Left lobe of liver (tissue), 2 donors: ENCODE measurements at places on chromosomes 4 and X.

DNA sequence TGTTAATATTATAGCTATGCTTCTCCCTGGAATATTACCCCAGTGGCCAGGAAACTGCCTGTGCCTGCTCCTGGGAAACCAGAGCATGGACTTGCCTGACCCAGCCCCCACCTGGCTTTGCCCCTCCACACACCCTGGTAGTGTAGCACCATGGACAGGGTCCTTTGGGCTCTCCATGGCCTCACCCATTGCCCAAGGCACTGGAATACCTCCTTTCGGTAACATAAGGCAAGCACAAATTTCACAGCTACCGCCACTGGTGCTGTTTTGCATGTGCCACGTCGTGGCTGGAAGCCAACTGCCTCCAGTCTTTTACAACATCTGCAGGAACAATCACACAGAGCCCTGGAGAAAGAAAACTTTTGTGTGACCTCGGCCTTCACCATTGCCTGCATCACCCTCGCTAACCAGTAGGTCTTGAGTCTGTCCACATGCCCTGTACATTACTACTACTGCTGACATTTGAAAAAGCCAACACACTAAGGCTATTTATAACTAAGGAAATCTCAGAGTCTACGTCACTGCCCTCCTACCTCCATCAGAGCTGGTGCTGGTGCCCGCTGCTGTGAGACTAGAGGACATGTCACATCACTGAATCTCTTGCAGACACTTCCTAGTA, 47.7 kb downstream of the HPGD start:
- DNase-seq, result no peak

DNA sequence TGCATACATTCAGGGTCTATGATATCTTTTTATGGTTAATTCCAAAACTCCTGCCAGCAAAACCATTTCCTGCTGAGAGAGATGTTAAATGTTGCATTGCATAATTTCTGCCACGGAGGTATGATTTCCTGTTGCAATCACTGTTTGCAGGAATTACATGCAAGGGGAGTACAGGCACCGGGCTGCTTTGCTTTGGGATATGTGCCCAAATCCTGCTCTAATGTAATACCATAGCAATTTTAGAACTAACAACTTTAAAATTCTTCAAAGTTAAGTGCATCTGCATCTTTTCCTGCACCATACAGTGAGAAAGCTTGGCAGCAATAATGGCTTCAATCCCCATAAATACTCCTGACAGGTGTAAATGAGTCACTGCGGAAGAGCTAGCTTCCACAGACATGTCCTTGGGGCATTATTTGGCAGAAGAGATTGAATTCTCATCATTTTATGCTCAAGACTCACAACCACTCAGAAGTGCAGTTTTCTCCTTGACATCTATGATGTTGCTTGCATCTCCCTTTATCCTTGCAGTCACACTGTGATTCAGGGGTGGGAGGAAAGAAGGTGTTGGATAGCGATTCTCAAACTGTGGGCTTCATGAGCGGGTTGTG, 29.6 kb downstream of the TRIM2 start:
- DNase-seq, result peak; percentile 52

DNA sequence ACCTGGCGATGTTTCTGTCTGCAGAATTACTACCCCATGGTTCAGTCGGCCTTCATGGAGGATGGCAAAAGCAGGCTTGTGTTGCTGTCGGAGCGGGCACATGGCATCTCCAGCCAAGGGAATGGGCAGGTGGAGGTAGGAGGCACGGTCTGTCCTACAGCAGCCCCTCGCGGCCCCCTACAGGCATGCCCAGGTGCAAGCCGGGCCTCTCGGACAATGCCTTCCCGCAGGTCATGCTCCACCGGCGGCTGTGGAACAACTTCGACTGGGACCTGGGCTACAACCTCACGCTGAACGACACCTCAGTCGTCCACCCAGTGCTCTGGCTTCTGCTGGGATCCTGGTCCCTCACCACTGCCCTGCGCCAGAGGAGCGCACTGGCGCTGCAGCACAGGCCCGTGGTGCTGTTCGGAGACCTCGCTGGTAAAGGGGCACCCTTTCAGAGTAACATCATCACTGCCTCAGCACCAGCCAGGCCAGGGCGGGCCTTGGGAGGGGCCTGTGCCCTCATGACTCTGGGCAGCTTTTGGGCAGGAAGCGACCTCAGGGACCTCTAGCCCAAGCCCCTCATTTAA, 29.5 kb upstream of the MRFAP1 start:
- DNase-seq, result no peak

- no peak for DNase-seq
These were observed 127.9 kb upstream of the PPP3CA start for GRCh38 chr4:101475246-101475645.

DNA sequence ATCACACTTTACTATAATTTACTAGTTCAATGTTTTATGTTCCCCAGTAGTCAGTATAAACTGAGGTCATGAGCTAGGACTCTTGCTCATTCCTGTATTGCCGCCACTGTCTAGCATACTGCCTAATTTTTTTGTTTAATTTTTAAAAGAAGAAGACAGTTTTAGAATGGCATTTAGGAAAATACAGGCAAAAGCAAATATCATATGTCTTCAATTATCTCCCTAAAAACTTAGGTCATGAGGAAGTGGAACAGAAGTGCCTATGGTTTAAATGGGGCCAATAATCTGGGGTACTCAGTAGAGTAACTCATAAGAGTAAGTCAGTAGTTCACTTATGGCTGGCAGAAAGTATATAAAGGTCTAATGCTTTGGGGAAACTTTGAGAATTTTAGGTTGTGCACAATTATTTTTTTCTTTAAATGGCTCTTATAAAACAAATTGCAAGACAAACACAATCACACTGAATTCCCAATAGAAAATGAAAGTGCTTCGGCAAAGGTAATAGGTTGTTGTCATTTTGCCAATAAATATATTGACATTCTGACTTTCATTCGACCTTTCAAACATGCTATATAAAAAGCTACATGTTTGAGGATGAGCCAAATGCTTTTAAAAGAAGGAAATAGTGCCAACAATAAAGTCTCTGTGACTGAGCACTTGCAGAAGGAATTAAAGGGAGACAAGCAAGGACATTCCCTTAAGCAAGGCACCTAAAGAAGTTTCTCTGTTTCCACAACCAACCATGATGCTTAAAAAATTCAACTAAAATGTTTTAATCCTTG, 390.1 kb downstream of the PDGFC start:
- no peak for DNase-seq

DNA sequence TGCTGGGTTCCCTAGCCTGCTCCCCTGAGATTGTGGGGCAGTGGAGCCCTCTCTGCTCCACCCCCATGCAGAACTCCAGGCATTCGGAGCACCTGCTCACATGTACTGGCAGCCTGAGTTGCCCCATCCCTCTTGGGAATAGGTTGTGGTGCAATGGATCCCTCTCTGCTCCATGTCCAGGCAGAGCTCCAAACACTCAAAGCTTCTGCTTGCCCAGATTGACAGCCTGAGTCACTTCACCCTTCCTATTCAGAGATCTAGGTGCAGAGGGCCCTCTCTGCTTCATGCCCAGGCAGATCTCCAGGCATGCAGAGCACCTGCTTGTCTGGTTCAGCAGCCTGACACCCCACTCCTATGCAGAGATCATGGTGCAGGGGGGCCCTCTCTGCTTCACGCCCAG, 18.6 kb upstream of the TEX13B start:
- DNase-seq, result no peak

DNA sequence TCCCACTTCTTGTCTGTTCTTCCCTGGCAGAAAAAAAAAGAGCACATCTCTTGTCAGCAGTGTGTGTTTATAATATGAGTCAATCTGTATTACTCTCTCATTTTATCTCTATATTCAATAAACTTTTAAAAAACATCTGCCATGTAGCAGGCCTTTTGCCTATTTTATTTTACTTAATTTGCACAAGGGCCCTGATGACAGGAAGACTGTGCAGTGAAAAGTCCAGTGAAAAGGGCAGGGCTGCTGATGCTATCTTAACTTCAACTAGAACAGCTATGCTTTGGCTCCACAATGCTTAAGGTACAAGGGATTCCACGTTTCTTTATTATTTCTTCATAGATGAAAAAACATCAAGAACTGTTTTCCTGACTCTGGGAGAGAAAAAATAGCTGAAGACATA, 97.0 kb upstream of the DGKK start:
- no peak for DNase-seq

- DNase-seq, result no peak
These were observed 60.1 kb downstream of the PRRG1 start for GRCh38 chrX:37409278-37409677.

- DNase-seq, result no peak
These were observed 19.8 kb downstream of the KLHL34 start for GRCh38 chrX:21638311-21638710.

- DNase-seq, result no peak
These were observed 19.1 kb upstream of the ANTXR2 start for GRCh38 chr4:80092088-80092487.

DNA sequence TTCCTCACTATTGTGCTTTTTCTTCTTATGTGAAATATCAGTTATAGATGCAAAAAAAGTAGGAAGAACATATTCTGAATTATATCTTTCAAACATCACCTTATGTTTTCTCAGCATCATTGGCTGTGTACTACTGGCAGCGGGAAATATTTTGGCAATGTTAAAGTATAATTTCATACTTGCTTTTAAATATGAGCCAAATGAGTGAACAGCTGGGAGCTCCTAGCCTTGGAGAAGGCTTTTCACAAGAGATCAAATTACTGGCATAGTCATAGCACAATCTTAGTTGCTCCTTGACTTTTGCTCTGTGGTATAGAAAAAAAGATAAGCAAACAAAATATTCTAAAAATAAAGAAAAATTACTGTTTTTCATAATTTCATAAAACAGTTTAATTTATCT, 1575.8 kb upstream of the PABPC4L start:
- no peak for DNase-seq

DNA sequence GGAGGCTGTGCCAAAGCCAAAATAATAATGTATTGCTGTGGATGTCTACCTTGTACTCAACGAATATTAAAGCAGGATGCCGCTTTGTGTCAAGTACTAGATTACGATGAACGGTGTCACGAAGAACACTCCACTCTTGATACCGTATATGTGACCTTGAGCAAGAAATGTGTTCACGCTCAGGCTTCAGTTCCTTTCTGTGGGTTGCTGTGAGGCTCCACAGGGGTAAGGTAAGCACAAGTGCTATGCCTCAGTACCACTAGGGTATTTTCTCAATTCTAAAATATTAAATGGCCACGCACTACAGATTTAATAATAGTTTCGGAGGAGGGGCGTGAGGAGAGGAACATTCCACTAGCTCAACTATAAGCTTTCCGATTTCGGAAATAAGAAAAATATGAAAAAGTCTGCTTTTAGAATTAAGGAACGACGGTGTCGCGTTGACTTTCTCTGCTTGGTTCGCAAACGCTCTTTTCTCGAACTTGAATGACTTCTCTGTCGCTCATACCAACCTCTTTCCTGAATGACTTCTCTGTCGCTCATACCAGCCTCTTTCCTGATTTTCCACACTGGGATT, 607 bp upstream of the SCOC start:
- no peak for DNase-seq

- DNase-seq, result no peak
These were observed 21.8 kb upstream of the TNIP3 start for GRCh38 chr4:121185960-121186359.

GRCh38 chr4:96343836-96344235, 503.9 kb downstream of the PDHA2 start:
- DNase-seq, result no peak

DNA sequence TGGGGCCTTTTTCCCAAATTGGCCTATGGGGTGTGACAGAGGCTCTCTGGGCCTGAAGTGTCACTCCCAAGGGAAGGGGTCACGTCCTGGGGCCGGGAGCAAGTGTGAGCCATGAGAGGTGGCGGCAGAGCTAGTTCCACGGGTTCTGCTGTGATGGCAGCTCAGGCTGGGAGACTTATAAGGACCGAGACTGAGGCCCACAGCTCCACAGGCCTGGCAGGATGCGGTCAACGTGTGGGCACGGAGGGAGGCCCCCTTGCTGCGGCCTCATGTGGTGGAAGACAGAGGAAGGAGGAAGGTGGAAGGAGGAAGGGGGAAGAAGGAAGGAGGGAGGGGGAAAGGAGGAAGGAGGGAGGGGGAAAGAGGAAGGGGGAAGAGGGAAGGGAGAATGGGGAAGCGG, 7.2 kb upstream of the CPLX1 start:
- no peak for DNase-seq

GRCh38 chr4:21363701-21364100, 584.9 kb downstream of the KCNIP4 start:
- no peak for DNase-seq

DNA sequence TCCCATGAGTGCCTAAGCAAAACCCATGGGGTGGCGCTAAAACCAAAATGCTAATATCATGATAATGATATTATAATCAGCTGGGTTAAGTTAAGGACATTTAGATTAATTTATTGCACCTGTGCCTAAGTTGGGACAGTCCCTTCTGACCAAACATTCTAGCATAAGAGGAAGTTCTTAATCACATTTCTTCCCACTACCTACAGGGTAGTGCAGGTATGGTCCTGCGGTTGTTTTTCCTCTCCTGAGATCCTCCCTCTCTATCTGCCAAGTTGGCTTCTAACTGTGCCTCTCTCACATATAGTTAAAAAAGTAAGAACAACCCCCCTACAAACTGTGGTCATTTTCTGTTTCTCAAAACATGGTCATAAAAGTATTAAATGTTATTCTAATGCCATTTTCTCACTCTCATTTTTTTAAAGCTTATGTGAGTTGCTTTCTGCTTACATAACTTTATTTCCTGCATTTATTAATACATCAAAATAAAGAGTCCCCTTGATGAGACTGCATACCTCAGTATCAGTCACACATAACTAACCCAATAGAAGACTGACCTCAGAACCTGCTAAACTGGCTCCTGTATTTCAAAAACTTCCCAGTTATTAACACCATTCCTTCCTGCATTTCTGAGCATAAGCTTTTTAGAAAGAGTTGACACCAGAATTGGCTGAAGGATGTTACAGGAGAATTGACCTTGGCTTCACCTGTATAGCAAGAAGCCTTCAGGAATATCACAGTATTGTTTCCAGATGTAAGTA, 1332.5 kb downstream of the FSTL5 start:
- no peak for DNase-seq

- no peak for DNase-seq
These were observed 469.7 kb upstream of the FGF16 start for GRCh38 chrX:76977452-76977851.

DNA sequence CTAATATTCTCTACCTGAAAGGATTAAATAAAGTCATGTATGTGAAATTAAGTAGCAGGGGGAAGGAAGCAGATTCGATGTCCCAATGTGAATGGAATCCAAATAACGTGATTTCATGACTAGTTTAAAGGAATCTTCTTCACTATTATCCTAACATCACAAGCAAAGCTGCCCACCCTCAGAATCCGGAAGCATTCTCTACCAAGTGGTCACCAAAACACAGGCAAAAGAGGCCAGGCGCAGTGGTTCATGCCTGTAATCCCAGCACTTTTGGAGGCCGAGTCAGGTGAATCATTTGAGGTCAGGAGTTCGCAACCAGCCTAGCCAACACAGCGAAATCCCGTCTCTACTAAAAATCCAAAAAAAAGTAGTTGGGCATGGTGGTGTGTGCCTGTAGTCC, 212.9 kb downstream of the LDB2 start:
- no peak for DNase-seq

GRCh38 chrX:107731831-107732502, 43.6 kb downstream of the TSC22D3 start:
- DNase-seq, result peak; percentile 72
